ENCODE measurements at places on chromosomes 11 and 22.

DNA sequence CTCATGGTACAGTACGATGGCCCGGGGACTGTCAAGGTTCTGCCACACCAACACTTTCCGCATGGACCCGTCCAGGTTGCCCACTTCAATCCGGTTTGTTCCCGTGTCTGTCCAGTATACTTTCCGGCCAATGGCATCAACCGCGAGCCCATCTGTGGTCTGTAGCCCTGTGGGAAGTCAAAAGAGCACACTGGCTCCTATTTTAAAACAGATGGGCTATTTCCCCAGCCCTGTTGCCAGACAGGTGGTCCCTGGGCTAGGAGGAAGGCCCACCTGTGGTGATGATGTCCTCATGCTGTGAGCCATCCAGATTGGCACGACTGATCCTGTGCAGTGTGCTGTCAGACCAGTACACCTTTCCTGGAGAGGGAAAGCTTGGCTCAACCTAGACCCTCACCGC is 30.4 kb upstream of the CKAP5 start:
- DNase-seq, result no peak

DNA sequence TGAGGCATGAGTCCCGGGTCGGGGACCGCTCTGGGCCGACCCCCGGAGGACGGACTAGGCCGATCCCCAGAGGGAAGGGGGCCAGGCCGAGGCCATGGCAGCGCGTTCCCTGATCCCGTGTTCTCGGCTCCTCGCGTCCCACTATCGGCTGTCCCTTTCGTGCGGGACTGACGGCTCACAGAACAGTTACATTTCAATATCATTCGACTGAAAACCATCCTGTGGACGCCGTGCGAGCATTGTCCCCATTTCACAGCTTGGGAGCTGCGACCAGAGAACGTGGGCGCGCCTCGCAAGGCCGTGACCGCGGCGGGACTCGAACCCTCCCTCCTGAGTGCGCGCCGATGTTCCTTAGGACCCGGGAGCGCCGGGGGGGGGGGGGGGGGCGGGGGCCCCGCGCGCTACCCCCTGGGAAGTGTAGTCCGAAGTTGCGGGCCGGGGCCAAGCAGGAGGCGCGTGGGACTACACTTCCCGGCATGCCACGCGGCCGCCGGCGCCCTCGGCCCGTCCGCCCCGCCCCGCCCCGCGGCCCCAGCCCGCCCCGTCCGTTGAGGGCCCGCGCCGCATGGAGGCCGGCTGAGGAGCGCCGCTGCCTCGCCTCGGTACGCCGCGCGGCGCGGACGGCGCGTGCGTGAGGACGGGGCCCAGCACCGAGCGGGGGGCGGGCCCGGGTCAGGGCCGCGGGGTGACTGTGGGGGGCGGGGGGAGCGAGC is at the start of gene TRABD:
Gene TRABD, plus strand, starts transcription at position 539 of the 713 bp plus-strand sequence. CDS start 7,148 bp downstream, outside the sequence.
- peak; percentile 91 for DNase-seq

DNA sequence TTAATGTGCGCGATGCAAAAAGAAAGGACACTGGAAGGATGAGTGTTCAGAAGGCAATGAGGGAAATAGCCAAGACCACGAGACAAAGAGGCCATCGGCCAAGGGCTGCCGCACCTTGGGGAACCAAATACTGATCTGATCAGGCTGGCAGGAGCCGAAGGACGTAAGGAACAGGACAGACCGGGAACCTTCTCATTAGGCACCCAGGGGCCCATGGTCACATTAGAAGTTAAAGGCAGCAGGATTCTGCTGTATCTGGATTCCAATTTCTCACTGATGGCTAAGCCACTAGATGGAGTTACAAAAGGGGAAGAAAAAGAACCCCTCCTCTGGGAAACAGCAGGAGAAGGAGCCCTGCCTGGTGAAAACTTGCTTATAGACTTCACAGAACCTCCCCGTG is 28.8 kb upstream of the CPT1A start:
- no peak for DNase-seq

DNA sequence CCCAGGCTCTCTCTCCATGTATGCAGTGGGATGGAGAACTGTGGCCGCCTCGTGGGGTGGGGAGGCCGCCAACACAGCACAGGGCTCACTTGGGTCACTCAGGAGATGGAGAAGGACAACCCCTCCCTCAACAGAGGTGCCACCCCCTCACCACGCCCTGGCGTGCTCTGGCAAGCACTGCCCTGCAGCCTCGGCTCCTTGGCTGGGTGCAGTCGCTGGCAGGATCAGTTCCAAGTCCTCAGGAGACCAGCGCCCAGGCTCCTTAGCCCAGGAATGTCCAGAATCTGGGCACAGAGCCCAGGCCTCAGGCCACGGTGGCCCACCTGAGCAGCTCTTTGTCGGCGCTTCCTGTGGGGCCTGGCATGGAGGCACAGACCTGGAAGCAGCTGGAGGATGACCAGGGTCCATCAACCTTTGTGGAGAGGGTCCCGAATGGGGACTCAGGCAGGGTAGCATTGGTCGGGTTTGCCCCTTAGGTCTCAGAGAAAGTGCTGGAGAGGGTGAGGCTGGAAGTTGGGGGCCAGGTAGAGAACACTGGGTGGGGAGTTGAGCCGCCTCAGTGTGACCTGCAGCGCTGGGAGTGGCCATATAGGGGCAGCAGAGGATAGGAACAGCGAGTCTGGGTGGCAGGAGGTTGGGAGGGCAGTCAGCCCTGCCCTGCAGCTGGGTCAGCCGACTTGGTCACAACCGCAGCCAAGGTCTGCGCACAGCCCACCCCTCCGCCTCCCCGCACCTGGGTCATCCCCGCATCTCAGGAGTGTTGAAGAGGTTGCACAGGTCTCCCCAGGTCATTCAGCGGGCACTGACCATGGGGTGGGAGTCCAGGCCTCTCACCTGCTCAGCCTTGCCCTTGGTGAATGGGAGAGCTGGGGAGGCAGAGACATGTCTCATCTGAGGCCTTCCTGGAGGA is 8.2 kb downstream of the SUSD2 start:
- peak; percentile 41 for DNase-seq

GRCh38 chr11:46198245-46199240 is 77.3 kb upstream of the PHF21A start:
- no peak for DNase-seq

GRCh38 chr11:44577231-44577830 is 11.9 kb downstream of the CD82 start:
- DNase-seq, result no peak

- no peak for DNase-seq
Measured at GRCh38 chr11:123601136-123601535, 53.3 kb downstream of the SCN3B start.

DNA sequence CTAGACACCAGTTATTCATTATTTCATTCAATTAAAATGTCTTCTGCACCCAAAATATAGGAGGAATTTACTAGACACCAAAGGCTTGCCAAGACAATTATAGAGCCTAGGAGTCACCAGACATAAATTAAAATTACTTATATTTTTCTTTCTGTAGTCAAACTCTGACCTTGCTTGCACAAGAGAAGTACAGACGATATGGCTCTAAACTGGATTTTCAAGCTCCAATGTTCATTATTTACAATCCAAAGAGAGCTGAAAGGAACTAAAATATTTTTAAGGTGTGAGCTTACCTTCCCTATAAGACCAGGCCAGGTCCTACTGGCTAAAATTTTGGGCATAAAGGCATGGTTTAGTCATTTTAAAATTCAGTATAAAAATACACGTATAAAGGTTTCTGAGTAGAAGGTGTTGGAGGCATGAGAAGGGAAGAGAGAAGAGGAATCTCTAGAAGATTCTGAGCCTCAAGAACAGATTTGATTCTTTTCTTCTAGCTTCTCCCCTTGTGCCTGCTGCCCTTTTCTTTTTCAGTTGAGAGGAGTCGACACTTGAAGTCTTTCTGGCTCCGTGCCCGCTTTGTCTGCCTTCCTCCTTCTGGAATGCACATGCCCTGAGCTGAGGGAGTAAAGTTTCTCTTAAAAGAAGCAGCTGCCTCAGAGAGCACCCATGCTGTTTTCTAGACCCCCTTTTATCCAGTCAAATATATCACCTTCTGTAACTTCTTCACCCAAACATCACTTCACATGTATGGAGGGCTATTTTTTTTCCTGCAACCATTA is 13.5 kb downstream of the C11orf97 start:
- no peak for DNase-seq

GRCh38 chr11:79413268-79413667 is 27.6 kb downstream of the TENM4 start:
- DNase-seq, result no peak

DNA sequence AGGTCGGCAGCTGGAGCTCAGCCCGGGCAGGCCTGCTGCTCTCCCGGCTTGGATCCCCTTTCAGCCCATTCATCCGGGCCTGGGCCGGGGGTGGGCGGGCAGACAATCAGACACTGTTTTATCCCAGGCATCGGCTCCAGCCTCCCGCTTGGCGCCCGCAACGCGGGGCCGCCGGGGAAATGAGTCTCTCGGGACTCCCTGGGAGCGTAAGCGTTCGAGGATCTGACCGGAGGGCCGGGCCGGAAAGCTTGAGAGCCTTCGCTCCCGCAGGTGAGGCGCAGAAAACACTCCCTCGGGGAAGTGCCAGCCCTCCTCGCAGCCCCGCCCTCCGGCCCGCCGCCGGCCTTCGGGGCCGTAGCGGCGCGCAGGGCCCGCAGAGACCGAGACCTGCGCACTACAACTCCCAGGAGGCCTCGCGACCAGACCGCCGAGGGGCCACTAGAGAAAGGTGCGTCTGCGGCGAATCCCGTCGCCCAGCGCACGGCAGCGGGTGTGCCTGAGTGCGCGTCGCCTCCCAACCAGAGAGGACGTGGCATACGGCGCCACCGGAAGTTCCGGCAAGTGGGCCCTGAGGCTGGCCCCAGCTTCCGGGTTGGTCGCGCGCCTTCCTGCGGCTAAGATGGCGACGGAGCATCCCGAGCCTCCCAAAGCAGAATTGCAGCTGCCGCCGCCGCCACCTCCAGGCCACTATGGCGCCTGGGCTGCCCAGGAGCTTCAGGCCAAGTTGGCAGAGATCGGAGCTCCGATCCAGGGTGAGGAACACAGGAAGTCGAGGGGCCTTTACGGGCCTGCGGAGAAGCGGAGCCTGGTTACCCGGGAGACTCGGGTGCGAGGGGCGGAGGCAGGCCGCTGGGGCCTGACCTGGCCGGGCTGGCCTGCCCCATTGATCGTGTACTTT is at the start of gene SF3B2:
Gene SF3B2, plus strand, starts transcription at position 599 of the 898 bp plus-strand sequence. Its CDS starts 21 bp downstream, at position 620.
- peak; percentile 97 for DNase-seq

DNA sequence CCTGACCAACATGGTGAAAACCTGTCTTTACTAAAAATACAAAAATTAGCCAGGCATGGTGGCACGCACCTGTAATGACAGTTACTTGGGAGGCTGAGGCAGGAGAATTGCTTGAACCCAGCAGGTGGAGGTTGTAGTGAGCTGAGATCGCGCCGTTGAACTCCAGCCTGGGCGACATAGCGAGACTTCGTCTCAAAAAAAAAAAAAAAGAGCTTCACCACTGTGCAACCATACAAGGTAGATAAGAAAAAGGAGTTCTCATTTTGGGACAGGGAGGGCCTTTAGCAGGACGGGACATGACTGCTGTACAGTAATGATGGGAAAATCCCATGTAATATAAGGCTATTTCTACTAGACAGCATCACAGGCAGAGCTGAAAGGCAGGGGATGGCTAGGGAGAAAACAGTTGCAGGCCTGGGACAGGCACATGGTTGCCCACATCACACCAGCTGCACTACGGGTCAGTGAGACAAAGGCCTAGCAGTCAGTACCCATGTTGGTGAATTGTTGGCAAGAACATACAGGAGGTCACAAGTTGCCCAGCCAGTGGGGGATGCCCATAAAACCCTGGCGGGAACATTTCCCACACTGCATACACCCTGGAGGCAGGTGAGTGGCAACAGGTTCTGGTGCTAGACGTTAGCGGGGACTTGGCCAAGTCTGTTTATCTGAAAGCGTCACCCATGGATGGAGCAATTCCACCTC is 5.4 kb downstream of the TANGO2 start:
- no peak for DNase-seq

DNA sequence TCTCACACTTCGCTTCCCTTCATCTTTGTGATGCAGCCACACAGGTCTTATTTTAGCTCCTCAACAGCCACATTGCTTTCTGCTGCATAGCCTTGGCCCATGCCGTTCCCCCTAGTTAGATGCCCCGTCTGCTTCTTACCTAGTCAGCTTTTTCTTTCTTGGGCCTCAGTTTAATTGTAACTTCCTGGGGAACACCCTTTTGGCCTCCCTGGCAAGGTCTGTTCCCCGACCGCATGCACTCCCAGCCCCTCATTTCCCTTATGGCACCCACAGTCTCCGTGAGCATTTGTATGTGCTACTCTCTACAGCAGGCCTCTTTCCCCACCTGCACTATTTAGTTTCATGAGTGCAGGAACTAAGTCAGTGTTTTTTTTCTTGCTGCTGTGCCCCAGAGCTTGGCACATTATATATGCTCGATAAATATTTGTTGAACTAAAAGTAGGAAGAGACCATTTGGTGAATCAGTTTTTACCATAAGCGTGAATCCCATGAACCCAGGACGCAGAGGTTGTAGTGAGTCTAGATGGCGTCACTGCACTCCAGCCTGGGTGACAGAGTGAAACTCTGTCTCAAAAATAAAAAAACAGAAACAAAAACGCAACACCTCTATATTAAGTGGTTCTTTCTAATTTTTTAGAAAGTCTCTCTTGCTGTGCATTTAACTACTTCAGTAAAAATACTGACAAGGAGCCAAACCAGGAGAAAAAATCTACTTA is 38.5 kb downstream of the TNRC6B start:
- peak; percentile 46 for DNase-seq

DNA sequence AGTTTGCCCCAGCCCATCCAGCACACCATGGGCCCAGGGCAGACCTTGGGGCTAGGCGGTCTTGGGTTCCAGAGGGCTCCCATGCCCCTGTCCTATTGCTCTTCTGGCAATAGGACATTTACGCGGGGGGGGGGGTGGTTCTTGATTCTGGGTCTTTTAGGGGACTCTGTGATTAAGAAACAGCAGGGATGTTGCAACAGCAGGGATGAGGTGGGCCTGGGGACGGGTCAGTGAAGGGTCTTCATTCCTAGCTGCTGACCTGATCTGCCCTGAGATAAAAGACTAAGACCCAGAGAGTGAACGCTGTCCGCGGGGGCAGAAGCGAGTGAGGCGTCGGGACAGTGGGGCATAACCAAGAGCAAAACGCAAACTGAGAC is 418 bp upstream of the ADAMTS15 start:
- DNase-seq, result no peak

- DNase-seq, result no peak
Measured at GRCh38 chr11:83317757-83318690, 31.9 kb upstream of the CCDC90B start.

DNA sequence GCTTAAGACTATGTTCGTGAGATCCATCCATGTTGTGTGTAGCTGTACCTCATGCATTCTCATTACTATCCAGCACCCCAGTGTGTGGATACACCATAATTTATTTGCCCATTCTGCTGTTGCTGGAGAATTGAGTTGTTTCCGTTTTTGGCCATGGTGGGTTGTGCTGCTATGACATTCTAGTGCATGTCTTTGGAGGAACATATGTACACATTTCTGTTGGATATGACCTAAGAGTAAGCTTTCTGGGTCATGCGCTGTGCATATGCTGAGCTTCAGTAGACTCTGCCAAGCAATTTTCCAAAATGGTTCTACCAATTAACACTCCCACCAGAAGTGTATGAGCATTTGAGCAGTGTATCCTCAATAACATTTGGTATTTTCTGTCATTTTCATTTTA is 316.6 kb downstream of the MIAT start:
- DNase-seq, result no peak

GRCh38 chr22:35399114-35399677 is 744 bp upstream of the MCM5 start:
- no peak for DNase-seq

- DNase-seq, result no peak
Measured at GRCh38 chr22:38432264-38432663, 22.7 kb downstream of the KCNJ4 start.

- peak; percentile 72 for DNase-seq
Measured at GRCh38 chr11:102390667-102391465, 43.9 kb downstream of the BIRC2 start.
